A172 (cell line): ENCODE measurements at places on chromosomes 1 and 21.
A peak's percentile ranks its signal among the peaks of the same experiment; 100 is the strongest.

DNA sequence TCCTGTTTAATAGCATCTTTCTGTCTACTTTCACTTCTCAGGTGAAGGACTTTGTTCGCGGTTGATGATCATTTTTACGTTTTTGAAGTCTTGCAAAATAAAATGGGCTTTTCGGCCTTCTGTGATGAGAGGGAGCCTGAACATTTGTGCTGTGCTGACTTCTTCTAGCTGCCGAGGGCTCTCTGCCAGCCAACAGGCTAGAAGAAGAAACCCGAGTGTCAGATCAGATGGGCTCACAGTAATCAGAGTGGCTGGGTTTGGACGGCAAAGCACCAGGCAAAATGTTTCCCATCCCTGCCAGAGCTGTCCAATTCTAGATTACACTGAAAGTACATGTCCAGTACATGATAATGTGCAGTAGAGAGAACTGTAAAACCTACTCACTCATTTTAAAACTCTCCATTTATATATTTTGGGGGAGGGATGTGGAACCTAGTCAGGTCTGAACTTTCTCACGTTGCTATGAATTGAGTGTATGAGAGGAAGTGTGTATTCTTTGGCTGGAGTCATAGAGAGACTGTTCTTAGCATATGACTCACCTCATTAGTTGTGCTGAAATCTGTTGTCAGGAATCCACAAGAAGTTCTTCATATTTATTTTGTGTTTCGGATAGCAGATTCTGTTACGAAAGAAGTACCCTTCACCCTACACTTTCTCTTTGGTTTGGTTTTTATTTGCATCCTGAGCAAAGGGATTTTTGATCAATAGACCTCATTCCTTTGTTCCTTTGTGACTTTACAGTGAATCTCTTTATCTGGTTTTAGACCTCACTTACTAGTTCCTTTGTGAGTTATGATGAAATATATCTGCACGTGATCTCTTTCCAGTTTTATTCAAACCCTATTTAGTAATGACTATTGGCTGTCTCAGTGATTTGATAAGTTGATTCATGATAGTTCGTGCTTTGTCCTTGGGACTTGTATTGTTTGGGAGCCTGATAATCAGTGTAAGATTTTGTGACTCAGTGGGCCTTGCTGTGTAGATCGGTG, 4.8 kb downstream of the ATP1A1 start:
- DNase-seq: peak; percentile 85

GRCh38 chr1:85262985-85263384, 3.5 kb upstream of the C1orf52 start:
- no peak for DNase-seq

DNA sequence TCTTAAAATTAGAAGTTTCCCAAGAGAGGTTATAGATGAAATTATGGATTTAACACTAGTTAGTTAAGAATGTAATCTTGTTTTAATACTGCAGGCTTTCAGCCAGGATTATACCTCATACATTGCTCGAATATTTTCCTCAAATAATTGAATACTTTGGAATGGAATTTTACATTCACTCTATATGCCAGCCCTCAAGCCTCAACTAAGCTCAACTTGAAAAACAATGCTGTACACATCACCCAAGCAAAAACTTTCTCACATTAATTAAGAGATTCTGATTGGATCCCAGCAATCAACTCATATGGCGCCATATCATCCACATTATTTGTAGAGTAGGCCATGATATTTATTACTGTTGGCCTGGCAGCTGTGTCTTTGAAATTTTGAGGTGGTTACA, 710.7 kb upstream of the ADAMTS5 start:
- no peak for DNase-seq

DNA sequence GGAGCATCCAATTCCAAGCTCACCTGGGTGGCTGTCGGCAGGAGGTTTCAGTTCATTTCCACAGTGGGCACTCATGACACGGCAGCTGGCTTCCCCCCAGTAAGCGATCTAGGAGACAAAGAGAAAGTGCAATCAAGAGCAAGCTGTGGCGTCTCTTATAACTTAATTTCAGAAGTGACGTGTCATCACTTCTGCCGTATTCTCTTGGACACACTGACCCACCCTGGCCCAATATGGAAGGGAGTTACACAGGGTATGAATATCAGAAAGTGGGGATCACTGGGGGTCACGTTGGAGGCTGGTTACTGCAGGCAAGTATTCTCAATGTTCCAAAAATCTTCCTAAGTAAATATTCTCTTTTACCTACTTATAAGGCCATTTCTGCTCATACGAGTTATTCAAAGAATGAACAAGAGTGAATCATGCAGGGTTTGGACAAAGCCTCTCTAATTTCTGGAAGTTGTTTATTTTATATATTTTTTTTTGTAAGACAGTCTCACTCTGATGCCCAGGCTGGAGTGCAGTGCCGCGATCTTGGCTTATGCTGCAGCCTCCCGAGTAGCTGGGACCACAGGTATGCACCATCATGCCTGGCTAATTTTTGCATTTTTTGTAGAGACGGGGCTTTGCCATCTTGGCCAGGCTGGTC, 46.5 kb upstream of the GREM2 start:
- DNase-seq: peak; percentile 26

DNA sequence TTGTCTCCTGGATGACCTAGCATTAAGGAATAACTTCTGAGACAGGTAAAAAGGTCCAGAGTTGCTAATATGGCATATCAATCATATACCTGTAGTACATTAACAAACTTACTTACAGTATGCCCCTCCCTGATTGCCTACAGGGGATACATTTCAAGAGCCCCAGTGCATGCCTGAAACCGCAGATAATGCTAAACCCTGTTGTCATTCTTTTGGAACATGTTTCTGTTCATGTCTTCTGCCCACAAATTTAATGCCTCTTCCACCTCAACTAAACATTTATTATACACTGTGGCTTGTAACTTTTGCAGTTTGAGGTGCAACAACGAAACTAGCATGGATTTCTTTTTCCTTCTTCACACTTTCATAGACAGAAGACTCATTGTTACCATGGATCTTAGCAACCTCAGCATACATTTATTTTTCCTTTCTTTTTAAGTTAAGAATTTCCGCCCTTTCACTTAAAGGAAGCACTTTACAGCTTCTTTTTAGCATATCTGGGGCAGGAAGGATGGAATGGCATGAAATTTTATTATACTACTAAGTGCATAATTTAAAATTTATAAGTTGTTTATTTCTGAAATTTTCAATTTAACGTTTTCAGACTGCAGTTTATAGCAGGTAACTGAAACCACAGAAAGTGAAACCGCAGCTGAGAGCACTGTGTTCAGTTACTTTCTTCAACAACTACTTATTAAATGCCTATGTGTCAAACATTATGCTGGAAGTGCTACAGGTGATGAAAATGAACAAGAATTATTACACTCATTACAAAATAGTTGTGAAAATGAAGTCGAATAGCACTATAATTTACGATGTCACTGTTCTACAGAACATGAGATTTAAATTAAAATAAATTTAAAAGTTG, 25.3 kb downstream of the F13B start:
- no peak for DNase-seq

DNA sequence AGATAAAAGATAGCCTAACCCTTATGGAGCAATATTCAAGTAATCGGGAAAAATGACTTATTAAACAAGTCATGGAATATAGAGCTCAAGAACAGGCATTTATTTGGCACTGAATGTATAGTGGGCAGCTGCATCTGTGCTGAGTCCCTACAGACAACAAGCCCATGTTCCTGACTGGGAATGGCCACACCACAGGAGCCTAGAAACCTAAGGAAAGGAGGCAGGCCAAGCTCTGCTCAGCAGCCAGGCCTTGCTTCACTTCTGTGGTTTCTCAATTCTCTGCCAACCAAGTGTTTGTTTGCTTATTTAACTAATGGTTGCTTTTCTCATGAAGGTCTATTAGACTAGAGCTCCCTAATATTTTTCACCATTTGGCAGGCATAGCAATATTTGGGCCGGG, 21.5 kb downstream of the AK2 start:
- DNase-seq: no peak

DNA sequence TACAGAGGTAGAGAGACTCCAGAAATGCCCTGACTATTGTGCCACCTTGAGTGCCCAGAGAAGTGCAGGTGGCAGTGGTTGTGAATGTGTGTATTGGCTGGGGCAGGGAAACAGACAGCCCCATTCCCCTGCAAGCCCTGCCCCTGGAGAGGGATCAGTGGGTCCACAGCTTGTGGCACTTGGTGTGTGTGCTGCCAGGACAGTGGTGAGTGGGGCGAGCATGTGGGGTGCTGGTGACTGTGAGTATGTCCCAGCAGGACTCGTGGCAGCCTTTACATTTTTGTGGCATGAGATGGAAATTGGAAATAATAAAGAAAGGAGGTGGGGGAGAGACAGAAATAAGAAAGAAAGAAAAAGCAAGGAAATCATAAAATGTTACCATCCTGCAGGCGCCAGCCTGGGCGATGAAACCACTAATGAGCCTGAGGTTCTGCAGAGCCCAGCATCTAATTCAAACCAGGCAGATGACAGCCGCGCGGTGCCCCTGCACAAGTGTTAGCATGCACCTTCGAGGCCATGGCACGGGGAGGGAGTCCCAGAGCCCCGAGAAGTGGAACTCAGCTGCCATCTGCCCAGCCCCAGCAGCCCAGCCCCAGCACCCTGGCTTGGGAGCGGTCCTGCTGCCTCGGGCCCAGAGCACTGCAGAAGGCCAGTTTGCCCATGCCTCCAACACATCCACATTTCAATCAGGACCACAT, 49.1 kb upstream of the ZBTB40 start:
- DNase-seq: no peak

DNA sequence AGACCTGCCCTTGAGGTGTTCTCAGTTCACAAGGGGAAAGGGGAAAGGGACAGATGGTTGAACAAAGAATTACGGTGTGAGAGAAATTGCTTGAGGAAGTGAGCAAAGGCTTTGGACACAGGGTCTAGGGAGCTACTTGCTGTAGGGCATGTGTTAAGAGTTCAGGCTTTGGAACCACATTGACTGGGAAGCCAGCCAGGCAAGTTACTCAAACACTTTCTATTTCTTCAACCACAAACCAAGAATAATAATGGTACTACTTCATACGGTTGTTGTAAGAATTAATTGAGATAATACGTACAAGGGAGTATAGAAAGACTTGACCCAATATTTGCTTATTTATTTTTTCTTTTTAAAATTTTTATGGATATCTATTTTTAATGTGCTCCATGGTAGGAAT, 26.6 kb downstream of the AK4 start:
- peak; percentile 93 for DNase-seq

GRCh38 chr1:154178013-154178412, 13.9 kb downstream of the TPM3 start:
- no peak for DNase-seq

- DNase-seq: peak; percentile 41
Measured at GRCh38 chr1:210344706-210345105, 16.0 kb downstream of the HHAT start.

DNA sequence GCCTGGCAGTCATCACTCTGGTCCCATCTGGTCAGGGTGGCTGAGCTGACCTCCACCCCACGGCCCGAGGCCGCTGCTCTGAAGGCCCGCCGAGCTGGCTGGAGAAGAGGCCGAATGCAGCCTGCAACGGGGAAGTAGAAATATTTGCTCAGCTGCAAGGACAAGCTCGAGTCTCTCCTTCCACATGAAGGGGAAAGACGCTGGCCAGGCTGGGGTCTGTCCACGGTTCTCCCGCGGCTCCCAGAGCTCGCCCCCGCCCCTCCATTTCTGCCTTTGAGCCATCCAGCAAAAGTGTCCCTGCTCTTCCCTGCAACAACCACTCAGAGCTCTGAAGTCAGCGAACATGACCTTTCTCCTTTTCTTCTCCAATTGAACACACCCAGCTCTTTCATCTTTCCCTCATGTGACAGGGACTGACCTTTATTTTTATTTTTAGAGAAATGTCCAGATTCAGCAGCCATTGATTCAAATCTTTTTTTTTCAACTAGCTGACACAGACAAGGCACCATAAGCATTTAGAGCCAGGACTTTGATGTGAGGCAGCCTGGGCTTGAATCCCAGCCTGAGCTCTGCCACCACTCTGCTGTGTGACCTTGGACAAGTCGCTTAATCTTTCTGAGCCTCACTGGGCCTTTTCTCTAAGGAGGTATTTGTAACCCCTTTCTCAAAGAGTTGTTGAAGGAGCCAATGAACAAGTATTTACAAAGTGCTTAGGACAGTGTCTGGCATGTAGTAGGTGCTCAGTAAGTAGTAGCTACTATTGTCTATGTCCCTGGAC, 149.3 kb upstream of the WNT4 start:
- DNase-seq: no peak

DNA sequence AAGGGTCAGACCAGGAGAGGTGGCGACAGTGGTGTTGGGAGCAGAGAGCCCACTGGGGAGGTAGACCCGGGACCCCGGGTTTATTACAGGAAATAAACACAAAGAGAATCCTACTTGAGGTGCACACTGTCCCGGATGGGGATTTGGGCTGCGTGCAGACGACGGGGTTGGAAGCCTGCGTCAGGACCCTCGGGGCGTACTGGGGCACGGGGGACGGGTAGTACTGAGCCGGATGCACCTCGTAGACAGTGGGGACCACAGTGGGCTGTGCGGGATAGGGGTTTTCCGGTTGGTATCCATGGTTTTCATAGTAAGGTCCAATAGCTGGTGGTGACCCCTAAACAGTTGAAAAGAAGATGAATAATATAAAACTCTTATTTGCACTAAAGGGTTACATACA, 13.7 kb downstream of the TMPRSS2 start:
- no peak for DNase-seq

- no peak for DNase-seq
Measured at GRCh38 chr21:38242061-38242460, 14.7 kb upstream of the KCNJ15 start.

DNA sequence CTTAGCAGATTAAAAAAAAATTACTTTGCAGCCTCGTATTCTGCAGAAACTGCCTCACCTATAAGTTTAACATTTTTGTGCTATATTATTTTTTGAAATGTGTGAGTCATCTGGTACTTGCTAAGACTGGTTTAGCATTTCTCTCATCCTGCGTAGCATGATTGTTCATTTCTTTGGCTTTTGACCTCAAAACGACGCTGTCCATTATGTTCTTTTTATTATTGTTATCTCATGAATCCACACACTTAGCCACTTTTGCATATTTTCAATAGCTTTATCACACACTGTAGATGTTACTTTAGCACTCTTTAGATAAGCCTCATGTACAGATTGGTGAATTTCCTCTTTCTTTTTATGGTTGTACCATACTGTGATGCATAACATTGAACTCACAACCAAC, 1004.9 kb upstream of the NCAM2 start:
- DNase-seq: no peak

DNA sequence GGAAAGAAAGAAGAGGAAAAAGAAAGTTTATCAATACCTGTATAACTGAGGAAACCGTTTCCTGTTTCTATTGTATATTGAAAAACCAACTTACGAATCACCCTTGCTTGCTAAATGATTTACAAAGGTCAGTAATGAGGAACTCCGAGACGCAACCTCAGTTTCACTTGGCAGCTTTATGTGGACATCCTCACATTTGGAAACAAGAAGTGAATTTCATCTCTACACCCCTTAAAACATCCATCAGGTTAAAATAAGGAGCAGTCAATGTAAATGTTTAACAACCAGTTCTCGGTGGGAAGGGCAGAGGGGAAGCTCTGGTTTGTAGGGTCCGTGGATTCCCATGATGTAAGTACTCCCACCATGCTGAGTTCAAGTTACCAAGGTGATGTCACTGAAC, 481.7 kb upstream of the RUNX1 start:
- no peak for DNase-seq
